ENCODE measurements at places on chromosomes 2 and 18.

DNA sequence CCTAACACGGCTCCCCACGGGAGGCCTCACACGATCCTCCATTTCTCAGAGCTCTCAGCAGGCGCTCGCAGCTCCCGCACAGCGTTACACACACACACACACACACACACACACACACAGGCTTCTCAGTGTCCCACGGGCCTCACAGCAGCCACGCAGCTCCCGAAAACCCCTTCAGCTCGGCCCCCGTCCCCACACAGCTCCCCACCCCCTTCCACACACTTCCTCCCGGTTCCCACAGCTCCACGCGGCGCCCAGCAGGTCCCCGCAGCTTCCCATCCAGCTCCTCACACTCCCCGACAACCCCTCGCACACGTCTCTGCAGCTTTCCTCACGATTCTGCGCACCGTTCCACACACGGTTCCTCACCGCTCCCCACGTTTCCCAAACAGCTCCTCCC, 41.6 kb downstream of the KIF1A start:
- ATAC-seq, result no peak

- ATAC-seq, result no peak
These were observed 17.6 kb downstream of the MRPL35 start for GRCh38 chr2:86216575-86217555.

DNA sequence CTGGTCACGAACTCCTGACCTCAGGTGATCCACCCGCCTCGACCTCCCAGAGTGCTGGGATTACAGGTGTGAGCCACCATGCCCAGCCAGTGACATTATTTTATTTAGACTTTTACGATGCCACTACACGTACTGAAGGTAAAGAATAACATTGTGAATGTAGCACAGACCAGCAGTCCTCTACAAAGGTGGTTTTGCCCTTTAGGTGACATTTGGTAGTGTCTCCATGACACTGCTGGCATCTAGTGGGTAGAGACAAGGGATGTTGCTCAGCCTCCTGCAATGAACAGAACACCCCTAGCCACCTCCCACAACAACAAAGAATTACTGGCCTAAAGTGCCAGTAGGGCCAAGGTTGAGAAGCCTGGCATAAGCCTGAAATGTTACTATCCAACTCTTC, 69.5 kb downstream of the MYOM1 start:
- no peak for ATAC-seq

GRCh38 chr18:70450426-70451253, 161.8 kb downstream of the SOCS6 start:
- ATAC-seq, result no peak

DNA sequence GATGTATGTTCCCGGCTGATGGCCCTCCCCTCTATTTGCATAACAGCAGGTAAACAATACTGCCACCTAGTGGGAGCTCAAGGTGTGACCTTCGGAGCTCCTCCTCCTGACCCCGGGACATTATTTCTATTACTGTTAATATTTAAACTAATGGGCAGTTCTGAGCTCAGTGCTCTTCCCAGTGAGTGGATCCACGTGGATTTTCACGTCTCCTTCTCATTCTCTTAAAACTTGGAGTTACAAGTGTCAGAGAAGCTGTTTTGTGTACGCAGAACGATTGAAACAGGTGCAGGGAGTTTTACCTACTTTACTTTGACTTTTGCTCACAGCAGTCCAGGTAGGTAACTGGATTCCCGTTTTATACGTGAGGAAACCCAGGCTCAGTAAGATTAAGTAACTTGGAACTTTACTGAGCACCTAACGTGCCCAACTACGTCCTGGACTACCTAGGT, 127.3 kb downstream of the PRKCE start:
- ATAC-seq, result peak; percentile 89

- no peak for ATAC-seq
These were observed 909 bp downstream of the TGFA start for GRCh38 chr2:70552501-70553333.

DNA sequence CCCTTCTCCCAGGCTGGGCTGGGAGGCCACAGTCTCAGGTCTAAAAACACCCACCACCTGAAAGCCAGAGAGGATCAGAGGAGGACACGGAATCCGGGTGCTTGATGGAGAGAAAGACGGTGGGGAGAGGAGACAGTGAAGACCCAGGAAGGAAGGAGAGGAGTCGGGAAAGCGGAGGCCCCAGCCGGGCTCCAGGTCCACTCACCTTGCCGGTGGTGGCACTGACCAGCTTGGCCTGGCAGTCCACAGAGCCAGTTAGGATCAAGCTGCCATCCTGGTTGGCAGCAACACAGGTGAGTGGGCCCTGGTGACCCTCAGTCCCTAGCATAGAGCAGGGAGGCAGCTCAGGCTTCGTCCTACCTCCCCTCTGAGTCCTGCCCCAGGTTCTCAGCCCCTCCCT, 4.3 kb downstream of the AAMP start:
- no peak for ATAC-seq

- ATAC-seq, result peak; percentile 65
These were observed 1.1 kb downstream of the TMEM18 start for GRCh38 chr2:675982-676646.

DNA sequence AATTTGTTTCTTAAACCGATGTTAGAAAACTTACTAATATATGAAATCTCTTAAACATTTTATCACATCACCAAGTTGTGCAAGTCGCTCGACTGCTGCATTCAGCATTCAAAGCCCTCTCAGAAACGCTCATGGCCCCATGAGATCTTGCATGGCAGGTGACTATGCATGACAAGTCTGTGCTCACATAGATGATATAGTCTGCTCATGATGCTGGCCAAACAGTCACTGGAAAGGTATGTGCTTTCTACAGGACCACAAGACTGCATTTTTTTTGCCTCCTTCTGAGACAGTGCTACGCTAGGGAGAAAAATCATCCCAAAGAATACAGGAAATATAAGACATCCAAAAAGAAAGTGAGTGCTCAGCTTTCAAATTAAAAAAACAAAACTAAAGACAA, 98.3 kb upstream of the ZBTB14 start:
- no peak for ATAC-seq

DNA sequence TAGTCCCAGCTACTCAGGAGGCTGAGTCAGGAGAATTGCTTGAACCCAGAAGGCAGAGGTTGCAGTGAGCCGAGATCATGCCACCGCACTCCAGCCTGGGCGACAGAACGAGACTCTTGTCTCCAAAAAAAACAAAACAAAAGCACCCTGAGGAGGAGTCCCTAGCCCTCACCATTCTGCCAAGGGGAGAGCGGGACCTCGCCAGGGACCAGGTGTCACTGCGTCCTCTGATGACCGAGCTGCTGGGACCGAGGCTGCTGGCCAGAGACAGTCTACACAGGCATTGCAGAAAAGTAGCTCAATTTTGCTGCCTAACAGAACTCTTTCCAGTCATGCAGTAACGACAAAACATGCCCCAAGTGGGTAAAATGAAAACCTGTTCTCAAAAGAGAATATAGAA, 18.4 kb downstream of the NCK2 start:
- ATAC-seq, result no peak

DNA sequence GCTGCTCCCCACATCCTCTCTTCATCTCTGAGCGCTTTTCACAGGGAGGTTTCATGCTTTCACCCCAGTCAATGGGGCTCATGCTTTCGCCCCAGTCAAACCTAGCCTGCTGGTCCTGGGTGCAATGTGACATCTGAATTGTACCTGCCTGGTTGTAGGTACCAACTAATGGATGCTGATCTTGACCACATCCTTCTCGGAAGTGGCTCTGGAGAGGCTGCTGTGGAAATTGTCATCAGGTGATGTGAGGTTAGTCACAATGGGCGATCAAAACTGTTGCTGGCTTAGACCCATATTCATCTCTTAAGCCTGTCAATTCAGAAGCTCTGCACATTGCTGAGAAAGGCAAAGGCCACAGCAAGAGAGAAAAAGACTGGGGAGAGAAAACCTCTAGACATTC, 32.7 kb upstream of the ALKAL2 start:
- ATAC-seq, result no peak

- ATAC-seq, result no peak
These were observed 144.3 kb upstream of the PELI1 start for GRCh38 chr2:64288321-64289193.

GRCh38 chr18:39105104-39105503, 1539.5 kb upstream of the CELF4 start:
- no peak for ATAC-seq

DNA sequence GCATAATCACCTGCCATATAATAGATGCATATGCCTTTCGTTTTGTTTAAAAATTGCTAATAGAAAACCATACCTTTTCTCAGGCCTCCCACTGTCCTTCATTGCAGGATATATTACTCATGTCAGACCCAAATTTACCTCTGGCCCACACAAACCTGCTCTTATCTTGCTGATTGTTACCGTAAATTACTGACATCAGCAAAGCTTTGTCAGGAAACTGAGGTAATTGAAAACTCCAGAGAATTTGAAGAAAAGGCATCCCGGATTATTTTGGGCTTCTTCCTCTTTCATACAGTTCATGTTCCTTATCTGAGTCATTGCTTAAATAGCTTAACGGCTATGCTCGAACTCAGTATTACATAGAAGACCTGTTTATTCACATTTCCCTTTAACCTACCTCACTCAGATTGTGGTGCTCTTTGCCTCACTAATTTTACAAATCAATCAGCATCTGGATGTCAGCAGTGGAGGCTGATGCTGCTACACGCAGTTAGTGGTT, 145.7 kb downstream of the ZEB2 start:
- ATAC-seq, result no peak

GRCh38 chr2:217438136-217438535, 564.7 kb downstream of the TNS1 start:
- ATAC-seq, result no peak

- peak; percentile 54 for ATAC-seq
These were observed 7.6 kb downstream of the CTIF start for GRCh38 chr18:48546396-48546795.

GRCh38 chr2:170177950-170178781, at the start of gene MYO3B:
TSS of gene MYO3B (plus strand) at chr2:170178147. CDS start at chr2:170178288, 141 bp downstream.
- peak; percentile 53 for ATAC-seq

DNA sequence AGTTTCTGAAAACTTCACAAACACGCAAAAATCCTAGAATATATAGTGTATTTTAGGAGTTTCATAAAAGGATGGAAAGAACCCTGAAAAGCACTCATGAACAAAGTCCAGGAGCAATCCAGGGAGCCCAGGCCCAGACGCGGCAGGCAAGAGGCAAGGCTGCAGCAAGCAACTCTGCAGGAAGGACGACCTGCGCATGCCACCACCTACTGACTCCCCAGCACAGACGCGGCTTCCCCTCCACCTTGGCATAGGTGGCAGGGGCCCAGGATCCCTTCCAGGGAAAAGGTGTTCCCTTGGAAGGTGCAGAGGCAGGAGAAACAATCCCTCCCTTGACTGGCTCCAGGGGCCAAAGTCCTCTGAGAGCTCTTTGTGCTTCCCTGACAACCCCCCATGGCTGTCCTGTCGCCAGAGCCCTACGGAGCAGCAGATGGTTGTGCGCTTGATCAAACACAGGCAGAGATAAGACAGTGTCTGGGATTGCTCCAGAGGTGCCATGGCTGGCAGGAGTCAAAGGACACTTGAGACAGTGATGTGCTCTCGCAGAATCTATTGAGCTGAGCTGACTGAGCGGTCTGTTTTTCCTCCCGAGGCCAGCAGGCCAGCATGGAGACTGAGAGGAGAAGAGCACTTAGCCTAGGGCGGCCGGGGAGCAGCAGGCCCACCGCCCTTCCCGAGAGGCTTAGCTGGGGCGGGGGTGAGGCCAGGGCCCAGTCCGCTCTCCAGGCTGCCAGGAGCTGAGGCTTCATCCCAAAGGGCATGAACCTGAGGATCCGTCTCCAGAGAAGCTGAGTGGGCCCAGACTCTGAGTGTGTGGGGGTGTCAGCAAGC, 10.8 kb upstream of the AMER3 start:
- peak; percentile 61 for ATAC-seq

DNA sequence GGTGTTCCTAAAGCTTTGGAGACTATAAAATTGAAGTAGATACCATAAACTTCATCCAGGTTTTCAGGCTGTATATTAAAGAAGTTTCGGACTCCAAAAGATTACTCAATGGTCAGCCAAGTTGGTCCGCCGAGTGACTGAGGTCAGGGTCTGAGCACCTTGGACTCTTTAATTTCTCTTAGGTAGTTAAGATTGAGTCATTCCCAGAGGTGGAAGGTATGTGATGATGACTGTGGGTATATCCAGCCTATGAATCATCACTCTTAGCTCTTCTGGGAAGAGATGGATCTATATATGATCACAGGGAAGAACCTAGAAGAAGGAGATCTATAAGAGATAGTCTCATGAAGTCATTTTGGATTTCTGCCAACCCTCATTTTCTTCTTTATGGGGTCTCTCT, 3.3 kb downstream of the ITGA6 start:
- no peak for ATAC-seq

DNA sequence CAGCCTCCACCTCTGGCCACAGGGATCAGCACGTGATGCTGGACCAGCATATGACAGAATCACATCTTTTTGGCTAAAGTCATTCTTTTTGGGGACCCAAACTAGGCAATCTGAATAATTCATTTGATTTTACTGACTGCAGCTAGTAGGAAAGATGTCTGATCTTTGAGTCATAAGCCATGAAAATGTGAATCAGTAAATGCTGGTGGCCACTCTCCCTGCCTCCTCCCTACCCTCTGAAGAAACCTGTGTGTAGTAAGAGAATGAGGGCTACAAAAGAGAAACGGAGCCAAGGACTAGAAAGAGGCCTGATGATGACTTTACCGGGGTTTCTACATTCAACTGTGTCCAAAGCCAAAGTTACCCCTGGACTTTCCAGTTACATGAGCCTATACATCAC, 10.1 kb upstream of the LRPPRC start:
- ATAC-seq, result no peak

- no peak for ATAC-seq
These were observed 42.4 kb downstream of the IL1RL2 start for GRCh38 chr2:102229141-102229769.

DNA sequence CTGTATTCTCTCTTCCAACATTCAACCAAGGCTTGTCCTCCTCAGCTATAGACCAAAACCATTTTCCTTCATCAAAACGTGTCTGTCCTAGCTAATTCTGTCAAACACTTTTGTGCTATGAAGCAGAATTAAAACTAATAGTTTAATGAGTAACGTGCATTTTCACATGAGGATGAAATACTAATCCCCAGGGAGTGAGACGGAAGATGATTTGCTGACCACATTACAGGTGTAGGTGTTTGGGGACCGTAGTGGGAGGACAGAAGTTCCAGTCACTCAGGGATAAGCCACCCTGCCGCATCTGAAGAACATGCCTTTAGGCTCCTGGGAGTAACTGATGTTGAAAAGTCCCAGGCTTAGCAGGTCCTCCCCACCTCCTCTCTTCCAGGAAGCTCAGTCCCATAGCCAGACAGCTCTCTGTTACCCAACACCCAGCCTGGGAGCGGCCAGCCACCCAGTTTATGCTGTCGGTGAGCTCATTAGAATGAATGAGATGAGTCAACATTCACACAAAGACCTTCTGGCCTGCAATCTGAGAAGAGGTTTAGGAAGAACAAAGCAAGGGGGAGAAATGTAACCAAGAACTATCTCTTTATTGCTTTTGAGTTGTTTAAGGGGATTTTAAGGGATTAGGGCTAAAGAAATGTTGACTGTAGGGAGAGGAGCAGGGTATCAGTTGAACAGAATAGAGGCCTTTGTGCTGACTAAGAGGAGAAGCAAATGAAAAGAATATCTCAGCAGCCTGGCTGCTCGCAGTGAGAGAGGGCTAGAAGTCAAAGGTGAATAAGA, 122.5 kb downstream of the FOXI3 start:
- no peak for ATAC-seq

Measured in SK-N-SH treated with all-trans-retinoic acid at 6 μM for 48 hours (cell line).